ENCODE measurements at places on chromosomes 6 and 20. TPM values are rescaled to one million over a fixed set of nuclear protein-coding genes. Genes with fewer than 3 reads are reported as not detected.

DPPA5 gene
- total RNA-seq = not detected

ZNF343 gene
- total RNA-seq = 9.0 TPM

PHACTR2 gene
- total RNA-seq = 137 TPM

TRDN gene
- total RNA-seq = not detected

DNAAF9 gene
- total RNA-seq = 13.2 TPM

SLC22A3 gene
- 0.13 TPM for total RNA-seq

TPX2 gene
- 39.3 TPM for total RNA-seq

Data from pulmonary artery endothelial cell (primary cell).